Activated naive CD4-positive, alpha-beta T cell treated with anti-CD3 and anti-CD28 coated beads for 36 hours (primary cell): ENCODE measurements at places on chromosomes 13 and 19. TPM values are rescaled to one million over a fixed set of nuclear protein-coding genes. Genes with fewer than 3 reads are reported as not detected.

GRCh38 chr13:63983366-63983765 is 2567.7 kb upstream of the PCDH20 start:
- no peak overlapping the region for H3K27ac ChIP-seq
- H3K36me3 ChIP-seq: no peaks in the 10 kb centered on the region
- H3K27me3 ChIP-seq: no peaks in the 10 kb centered on the region
- no peak for DNase-seq
- no peaks in the 10 kb centered on the region for H3K4me1 ChIP-seq
- H3K4me3 ChIP-seq: no peak overlapping the region

DNA sequence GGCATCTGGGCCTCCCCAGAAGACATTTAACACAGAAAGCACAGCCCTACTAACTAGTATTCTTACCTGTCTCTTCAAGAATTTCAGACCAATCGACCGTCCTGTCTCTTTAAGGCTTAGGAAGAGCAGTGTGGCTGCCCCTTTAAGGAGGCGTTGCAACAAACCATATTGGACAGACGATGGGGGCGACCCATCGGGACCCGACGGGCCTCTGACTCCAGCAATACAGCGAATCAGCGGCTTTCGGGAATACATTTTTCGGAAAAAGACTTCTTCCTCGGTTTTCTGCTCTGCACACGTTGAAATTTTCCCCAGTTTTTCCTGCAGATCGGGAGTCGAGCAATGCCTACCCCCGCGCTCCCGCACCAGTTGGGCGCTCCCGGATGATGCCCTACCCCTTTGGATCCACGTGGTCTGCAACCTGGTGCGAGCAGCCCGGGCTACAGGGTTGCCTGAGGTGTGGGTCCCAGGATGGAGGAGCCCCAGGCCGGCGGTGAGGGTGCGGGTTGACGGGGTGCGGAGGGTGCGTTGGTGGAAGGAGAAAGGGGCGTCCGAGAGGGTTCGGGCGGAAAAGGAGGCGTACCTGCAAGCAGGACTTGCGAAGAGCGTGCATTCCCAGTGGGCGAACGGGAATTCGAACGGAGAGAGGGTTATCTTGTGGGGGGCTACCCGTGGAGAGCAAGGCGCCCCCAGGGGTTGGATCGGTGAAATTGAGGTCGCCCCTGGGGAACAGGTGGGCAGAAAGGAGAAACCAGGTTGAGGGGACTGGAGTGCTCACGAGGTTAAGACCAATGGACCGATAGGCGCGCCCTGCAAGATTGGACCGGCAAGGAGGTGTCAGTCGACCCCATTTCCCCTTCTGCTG is at the start of gene POLR1G:
Gene POLR1G (plus strand): TSS at position 419 of the 865 bp plus-strand sequence. CDS start 53 bp downstream, at position 472.
- DNase-seq: peak; percentile 83
- H3K4me1 ChIP-seq: peaks cover 44% of the 10 kb centered on the region
- peak within 1 kb of the TSS; percentile 93 for H3K27ac ChIP-seq
- peaks cover 30% of the 10 kb centered on the region for H3K27me3 ChIP-seq
- peak within 1 kb of the TSS; percentile 93 for H3K4me3 ChIP-seq

DNA sequence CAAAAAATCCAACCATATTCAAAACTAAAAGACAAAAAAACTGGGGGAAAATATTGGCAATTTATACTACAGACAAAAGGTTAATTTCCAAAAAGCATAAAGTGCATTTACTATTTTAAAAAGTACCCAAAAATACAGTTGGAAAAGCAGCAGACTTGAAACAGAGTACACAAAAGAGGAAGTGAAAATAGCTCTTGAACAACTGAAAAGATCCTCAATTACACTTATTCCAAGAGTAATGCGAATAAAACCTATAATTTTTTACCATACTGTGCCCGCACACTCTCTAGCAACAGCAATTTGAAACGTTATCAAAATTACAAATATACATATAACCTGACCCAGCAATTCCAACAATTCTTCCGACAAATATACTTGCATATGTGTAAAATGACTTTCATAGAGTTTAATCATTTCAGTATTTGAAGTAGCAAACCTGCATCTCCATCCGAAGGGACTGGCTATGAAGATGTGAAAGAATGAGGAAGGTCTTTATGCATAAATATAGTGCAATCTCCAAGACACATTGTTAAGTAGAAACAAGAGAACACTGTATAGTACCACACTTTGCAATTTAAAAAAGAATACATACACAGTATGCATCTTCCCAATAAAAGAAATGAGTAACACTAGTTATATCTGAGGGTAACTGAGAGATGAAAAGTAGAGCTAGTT is 25.4 kb downstream of the ALG5 start:
- H3K36me3 ChIP-seq: peaks cover 30% of the 10 kb centered on the region
- no peak for DNase-seq
- H3K4me1 ChIP-seq: no peaks in the 10 kb centered on the region
- H3K27ac ChIP-seq: no peak overlapping the region

DNA sequence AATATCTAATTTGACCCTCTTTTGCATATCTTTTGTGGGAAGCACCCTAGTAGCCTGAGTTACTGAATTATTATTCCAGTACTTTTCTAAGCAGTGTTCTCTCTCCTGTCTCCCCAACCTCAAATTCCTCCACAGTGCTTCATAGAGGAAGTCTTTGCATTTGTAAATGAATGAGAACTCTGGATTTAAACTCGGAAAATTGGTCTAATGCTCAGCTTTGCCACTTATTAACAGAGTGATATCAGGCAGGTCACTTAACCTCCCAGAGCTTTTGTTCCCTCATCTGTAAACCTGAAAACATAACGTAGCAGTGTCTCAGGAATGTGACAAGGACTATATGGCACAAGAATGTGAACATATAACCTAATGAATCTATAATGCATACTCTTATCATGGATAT is 26.2 kb downstream of the FREM2 start:
- no peaks in the 10 kb centered on the region for H3K36me3 ChIP-seq
- peaks cover 6% of the 10 kb centered on the region for H3K27me3 ChIP-seq
- no peak for DNase-seq

DNA sequence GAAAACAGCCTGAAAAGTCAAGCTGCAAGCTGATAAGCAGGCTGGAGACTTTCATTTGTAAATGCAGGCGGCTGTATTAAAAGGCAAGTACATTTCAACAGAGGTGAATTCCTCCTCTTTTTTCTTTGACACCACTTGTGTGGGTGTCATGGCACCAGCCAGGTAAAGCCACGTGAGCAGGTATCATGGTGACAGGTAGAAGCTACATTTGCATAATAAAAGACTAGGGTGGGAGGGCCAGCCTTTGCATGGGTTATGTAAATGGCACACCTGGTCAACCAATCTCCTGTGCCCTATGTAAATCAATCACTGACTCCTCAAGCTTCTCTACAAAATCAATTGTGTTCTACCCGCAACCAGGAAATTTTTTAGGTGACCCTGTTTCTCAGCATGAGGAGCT is 68.2 kb downstream of the ZNF100 start:
- H3K27ac ChIP-seq: no peak overlapping the region
- H3K27me3 ChIP-seq: no peaks in the 10 kb centered on the region
- no peaks in the 10 kb centered on the region for H3K4me1 ChIP-seq

DNA sequence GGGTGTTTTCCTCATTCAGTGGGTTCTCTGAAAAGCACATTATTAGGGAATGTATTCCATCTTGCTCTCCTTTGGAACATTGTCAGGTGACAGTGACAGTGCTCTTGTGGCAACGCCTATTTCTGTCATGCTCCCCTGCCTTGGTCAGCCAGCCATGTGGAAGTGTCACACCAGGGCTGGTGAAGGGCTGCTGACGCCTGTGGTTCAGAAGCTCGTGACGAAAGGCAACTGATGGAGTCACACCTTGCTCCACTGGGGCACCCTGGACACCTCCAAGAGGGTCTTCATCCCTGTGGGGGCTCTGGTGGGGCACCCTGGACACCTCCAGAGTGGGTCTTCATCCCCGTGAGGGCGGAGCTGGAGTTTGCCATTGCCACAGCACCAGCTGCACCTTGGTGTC is 68.9 kb upstream of the GPR183 start:
- no peak overlapping the region for H3K4me3 ChIP-seq
- peaks cover 80% of the 10 kb centered on the region for H3K4me1 ChIP-seq
- no peak overlapping the region for H3K27ac ChIP-seq

DNA sequence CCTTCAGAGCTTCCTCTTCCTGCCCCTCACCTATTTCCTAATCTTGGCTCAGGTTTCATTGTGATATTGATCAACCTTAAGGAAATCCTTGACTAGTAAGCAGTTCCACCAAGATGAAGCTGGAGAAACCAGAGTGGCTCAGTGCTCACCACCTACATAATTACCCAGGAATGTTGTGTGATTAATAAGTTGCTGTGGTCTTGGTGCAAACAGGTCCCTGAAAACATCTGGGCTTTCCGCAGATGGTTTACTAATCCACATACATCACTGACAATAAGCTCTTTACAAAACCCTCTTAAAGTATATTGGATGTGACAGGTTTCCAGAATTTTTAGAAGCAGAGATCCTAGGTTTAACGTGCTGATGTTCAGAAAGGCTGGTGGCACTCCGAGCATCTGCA is 8.6 kb upstream of the SERP2 start:
- no peak overlapping the region for H3K4me3 ChIP-seq
- H3K27ac ChIP-seq: no peak overlapping the region
- peaks cover 7% of the 10 kb centered on the region for H3K27me3 ChIP-seq
- no peak for DNase-seq

- no peaks in the 10 kb centered on the region for H3K4me1 ChIP-seq
- DNase-seq: no peak
- H3K27ac ChIP-seq: no peak overlapping the region
- H3K36me3 ChIP-seq: no peaks in the 10 kb centered on the region
- peaks cover 6% of the 10 kb centered on the region for H3K27me3 ChIP-seq
- no peak overlapping the region for H3K4me3 ChIP-seq
These were observed 25.9 kb upstream of the SLC46A3 start for GRCh38 chr13:28744656-28745055.

DNA sequence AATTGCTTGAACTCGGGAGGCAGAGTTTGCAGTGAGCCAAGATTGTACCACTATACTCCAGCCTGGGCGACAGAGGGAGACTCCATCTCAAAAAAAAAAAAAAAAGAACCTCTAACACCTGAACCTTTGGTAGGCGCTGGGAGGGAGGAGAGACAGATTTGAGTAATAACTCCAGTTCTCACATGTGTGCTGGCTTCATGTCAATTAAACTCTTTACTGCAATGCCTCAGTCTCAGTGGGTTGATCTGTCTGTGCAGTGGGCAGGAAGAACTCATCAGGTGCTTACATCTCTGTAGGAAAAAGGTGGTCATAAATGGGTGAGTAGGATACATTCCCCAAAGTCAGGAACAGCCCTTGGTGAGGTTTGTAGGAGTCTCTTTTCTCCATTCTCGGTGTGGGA is 85.1 kb upstream of the ABCC4 start:
- peaks cover 15% of the 10 kb centered on the region for H3K27me3 ChIP-seq
- H3K4me1 ChIP-seq: no peaks in the 10 kb centered on the region
- no peak overlapping the region for H3K4me3 ChIP-seq
- H3K27ac ChIP-seq: no peak overlapping the region
- no peak for DNase-seq
- H3K36me3 ChIP-seq: no peaks in the 10 kb centered on the region

GRCh38 chr13:24287748-24288287 is 21.6 kb upstream of the C1QTNF9 start:
- DNase-seq: no peak
- peaks cover 53% of the 10 kb centered on the region for H3K36me3 ChIP-seq
- H3K27me3 ChIP-seq: no peaks in the 10 kb centered on the region
- H3K4me3 ChIP-seq: no peak overlapping the region

GRCh38 chr13:93388701-93389100 is 162.1 kb downstream of the GPC6 start:
- H3K27me3 ChIP-seq: no peaks in the 10 kb centered on the region
- no peaks in the 10 kb centered on the region for H3K36me3 ChIP-seq
- no peak overlapping the region for H3K27ac ChIP-seq
- no peak overlapping the region for H3K4me3 ChIP-seq

DNA sequence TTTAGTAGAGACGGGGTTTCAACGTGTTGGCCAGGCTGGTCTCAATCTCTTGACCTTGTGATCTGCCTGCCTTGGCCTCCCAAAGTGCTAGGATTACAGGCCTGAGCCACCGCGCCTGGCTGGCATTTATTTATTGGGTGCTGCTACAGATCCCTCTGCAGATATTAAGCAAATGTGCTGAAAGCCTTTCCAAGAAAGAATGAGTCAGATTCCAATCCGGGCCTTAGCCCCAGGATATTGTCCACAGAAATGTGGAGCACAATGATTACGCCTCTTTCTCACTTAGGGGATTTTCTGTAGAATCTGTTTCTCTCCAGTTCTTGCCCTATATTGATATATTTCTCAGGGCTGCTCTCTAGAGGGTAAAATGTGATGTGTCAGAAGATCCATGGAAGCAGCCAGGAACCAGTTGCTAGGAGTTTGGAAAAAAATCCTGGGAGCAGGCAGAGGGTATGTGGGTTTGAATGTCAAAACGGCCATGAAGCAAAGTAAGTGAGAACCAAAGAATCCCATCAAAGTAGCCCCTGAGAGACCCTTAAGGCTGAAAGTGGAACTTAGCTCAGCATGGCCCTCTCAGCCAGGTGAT is 24.8 kb upstream of the IGFL4 start:
- H3K4me3 ChIP-seq: no peak overlapping the region
- peaks cover 31% of the 10 kb centered on the region for H3K27me3 ChIP-seq
- no peak overlapping the region for H3K27ac ChIP-seq
- DNase-seq: no peak
- no peaks in the 10 kb centered on the region for H3K36me3 ChIP-seq

DNA sequence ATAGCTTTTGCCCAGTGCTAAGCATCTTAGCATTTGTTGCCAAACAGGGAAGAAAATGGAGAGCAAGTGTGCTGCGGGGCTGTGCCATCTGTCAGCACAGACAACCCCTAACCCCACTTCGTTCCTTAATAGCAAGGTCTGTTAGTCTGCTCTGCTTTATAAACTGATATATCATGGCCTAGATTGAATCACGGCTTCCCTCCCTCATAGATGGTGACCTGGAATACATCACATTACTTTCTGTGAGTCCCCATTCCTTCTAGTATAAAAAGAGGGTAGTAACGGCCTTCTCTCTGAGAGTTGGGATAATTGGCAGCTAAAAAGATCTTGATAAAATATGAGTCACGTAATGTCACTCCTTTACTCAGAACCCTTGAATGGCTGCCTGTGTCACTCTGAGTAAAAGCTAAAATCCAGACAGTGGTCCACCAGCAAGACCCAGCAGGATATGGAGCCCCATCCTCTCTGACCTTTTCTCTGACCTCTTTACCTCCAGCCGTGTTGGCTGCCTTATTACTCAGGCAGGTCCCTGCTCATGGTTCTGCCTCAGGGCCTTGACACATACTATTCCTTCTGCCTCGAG is 151.7 kb downstream of the DLEU7 start:
- no peaks in the 10 kb centered on the region for H3K27me3 ChIP-seq
- no peak for DNase-seq
- H3K27ac ChIP-seq: no peak overlapping the region
- peaks cover 2% of the 10 kb centered on the region for H3K4me1 ChIP-seq
- no peak overlapping the region for H3K4me3 ChIP-seq

- H3K36me3 ChIP-seq: peaks cover 2% of the 10 kb centered on the region
- H3K27ac ChIP-seq: no peak overlapping the region
- H3K4me1 ChIP-seq: no peaks in the 10 kb centered on the region
- DNase-seq: no peak
These were observed 22.6 kb downstream of the SMIM24 start for GRCh38 chr19:3457528-3458228.

The C19orf73 gene
- 1.9 TPM for total RNA-seq

The HIPK4 gene
- total RNA-seq: not detected

The CABP5 gene
- not detected for total RNA-seq

The MATK gene
- total RNA-seq: 12.7 TPM

The FAM216B gene
- not detected for total RNA-seq

The ZIC2 gene
- not detected for total RNA-seq

The KLK4 gene
- not detected for total RNA-seq

The NANOS3 gene
- total RNA-seq: 0.55 TPM

The KLF1 gene
- total RNA-seq: 0.17 TPM
